Stimulated activated CD4-positive, alpha-beta T cell treated with anti-CD3 and anti-CD28 coated beads, Interleukin-4, amount 100 ng/mL, for 48 hours (primary cell): ENCODE measurements at places on chromosomes 1 and 21.

GRCh38 chr1:46577671-46578070 lies 26.2 kb upstream of the KNCN start:
- no peak for DNase-seq

DNA sequence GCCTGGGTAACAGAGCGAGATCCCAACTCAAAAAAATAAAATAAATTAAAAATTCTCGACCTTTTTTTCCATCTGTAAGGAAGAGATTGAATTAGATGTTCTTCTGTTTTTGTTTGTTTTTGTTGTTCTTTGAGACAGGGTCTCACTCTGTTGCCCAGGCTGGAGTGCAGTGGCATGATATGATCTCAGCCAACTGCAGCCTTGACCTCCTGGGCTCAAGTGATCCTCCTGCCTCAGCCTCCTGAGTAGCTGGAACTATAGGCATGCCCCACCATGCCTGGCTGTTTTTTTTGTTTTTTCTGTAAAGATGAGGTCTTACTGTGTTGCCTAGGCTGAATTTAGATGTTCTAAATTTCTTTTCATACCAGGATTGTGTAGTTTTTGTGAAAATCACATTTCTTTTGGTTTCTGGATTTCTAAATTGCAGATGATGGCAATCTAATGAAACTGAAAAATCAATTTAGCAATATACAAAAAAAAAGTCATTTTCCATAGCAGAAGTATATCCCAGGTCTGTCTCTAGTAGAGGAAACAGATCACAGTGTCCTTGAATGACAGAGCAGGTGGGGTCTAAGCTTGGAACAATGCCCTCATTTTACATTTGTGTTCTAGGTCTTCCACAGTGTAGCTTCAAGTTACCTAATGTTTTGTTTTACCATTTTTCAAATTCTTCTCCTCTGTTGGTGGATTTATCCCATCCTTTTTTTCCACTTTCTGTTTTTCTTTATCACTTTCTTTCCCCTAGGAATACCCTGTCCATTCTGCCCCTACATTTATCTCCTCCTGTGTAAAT lies 20.3 kb downstream of the ZYG11A start:
- DNase-seq = no peak

GRCh38 chr21:27703791-27704190 lies 736.9 kb upstream of the ADAMTS5 start:
- DNase-seq = no peak

DNA sequence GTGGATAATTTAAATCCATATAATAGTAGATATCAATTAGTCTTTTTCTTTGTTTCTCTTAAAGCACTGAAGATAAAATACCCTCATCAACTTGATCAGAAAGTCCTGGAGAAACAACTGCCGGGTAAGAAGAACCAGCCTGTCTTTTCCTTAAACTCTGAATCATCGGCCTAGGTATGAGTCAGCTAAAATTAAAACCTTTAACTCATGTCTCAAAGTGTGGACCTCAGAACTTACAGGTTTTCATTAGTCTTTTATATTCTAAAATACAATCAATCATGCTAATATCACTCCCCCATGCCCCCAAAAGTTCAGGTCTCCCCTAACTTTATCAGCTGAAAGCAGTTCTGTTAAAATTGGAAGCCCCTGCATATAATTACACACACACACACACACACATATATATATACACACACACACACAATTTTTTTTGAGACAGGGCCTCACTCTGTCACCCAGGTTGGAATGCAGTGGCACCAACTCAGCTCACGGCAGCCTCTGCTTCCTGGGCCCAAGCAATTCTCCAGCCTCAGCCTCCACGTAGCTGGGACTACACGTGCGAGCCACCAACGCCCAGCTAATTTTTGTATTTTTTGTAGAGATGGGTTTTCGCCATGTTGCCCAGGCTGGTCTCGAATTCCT lies 61.3 kb downstream of the B3GALNT2 start:
- no peak for DNase-seq

DNA sequence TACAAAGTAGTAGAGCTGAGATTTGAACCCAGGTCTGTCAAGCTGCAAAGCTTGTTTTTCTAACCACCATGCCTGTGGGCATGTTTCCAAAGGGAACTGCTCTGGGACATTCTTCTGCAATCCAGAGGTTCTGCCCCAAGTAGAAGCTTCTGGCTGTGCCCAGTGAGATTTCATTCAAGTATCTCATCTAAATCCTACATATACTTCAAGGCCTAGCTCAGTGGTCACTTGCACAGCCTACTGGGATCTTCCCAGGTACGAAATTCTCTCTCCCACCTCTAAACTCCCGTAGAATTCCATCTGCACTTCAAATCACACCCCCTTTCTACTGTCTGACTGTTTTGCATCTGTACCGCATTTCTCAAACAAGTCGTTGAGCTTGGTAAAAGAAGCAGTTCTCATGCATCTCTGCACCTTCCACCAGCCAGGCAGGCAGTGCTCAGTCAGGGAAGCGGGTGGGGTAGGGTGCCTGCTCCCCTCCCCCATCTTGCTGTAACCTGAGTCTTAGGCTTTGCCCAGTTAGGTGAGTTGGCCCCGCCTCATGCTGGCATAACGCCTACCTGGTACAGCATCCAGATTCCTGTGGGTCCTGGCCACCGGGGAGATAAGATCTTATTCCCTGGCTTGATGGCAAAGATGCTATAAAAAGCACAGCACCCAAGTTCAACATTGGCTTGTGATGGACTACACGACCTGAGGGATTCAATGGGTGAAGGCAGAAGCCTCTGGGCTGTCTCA lies 13.5 kb downstream of the SLC9A1 start:
- DNase-seq = no peak

GRCh38 chr1:81409262-81409661 lies 391.5 kb upstream of the ADGRL2 start:
- DNase-seq = no peak

- DNase-seq = no peak
These were observed 49.2 kb upstream of the GJA8 start for GRCh38 chr1:147853391-147853790.

- DNase-seq = peak; percentile 38
These were observed 55.9 kb downstream of the CD58 start for GRCh38 chr1:116514708-116515525.

- no peak for DNase-seq
These were observed 123.0 kb downstream of the LYPLAL1 start for GRCh38 chr1:219296430-219297355.

DNA sequence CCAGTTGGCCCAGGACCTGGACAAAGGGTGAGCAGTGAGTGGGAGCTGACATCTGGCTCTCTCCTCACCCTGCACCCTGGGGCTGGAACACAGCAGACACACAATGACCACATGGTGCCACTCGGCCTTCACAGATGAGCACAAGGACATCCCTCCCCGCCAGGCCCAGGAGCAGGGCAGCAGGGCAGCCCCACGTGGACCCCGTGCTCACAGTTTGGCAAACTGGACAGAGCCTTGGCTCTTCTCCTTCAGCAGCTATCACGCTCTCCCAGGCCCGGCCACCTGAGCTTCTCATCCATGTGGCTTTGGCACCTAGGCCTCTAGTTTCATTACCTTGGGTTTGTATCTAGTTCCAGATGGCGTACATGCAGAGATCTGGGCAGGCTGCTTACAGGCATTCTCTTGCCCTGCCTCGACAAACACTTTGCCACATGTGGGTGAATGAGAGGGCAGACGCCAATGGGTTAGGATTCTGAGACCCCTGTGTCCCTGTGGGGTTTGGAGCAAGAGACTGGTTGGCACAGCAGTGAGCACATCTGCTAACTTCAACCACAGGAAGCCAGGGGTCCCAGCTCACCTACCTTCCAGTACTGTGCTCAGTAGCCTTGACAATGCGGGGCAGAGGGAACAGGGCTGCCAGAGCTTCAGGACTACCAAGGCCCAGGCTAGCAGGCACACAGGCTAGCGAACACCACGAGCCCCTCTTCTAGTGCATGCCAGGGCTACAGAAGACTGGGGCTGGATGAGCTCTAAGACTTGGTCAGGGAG lies 3.4 kb upstream of the PTPRF start:
- DNase-seq = no peak

- no peak for DNase-seq
These were observed 82.2 kb downstream of the RIPK4 start for GRCh38 chr21:41684381-41685245.

DNA sequence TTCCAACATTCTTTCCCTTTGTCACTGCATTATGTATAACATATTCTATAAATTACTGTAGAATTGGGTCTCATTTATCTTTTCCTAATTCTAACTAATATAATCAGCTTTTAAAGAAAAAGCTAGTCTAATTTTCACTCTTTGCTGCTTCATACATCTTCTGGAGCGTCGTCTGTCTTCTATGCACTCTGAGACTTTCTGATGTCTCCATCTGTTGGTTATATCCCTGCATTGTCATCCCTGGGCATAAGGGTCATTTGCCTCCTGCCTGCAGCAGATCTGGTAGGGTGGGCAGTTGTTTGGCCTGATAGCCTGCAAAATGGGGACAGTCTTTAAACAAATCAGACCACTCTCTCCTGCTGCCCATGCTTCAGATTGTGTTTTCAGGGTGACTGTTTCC lies 40.8 kb upstream of the DYNLT5 start:
- DNase-seq = no peak

DNA sequence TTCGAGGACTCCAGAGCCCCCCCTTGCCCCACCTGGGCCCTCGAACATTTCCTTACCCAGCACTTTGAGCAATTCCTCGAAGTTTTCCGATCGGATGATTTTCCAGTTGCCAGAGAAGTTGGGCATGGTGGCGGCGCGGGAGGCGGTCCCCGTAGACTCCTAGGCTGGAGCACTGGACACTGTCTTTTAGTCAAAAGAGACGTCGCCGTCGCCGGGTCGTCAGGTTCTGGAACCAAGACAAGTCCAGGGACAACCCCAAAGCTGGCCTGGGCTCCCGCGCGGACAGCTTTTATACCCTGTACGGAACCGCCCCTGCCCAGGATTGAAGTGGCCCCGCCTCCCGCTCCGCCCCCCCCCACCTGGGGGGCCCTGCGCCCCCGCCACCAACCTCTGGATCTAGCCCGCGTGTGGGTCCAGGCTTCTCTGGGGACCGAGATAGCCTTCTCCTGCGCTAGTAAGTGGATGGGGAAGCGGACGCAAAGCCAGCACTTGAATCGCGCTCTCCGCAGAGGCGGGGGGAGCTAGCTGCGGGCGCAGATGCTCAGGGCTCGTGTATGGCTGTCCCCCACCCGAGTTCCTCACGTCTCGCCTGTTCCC lies at the start of gene CRABP2:
Gene CRABP2 (minus strand): TSS at position 263 of the 597 bp plus-strand sequence. CDS start 137 bp downstream, at position 126.
- DNase-seq = no peak

DNA sequence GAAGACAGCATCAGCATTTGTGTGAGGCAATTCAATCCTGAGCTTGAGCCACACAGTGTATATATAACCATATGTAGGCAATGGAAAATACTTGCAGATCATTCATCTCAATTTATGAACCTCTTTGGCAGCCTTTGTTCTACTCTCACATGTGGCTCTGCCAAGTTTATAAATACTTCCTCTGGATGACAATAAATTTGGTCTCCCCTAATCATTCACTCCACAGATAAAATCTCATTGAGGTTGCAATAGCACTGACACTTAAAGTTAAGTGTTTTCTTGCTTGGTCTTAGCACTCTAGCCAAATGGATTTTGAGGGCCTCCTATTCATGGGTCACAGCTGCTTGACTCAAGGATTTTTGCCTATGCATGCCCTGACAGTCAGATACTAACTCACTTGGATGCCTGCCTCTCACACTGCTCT lies 136.6 kb upstream of the VANGL1 start:
- no peak for DNase-seq

GRCh38 chr1:77757603-77758002 lies 2.0 kb downstream of the USP33 start:
- no peak for DNase-seq

DNA sequence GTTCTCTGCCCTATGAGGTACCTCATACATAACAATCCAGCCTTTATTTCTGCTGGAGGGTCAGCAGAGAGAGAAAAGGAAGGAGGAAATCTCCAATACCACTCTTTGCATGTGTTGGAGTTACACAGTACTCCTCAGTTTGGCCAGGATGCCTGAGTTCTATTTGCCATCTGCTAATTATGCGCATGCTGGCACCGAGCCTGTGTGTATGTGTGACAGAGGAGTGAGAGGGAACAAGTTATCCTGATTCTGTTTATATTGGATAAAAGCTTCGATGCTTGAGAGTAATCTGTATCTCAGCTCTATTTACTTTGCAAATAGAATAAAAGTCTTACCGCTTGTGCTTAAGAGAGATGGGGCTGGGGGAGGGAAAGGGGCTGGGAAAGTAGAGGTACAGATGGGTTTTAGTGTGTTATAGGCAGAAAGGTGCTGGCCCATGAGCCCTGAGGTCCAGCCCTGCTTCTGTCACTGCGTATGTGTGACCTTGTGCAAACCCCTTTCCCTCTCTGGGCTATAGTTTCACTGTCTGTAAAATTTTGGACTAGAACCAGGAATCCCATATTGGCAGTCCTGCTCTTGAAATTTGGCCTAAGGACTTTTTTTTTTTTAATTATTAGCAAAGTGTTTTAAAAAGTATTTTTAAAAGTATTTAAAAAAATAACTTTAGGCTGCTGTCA lies 54.5 kb upstream of the PLXNA2 start:
- no peak for DNase-seq

- no peak for DNase-seq
These were observed 78.0 kb downstream of the MEGF6 start for GRCh38 chr1:3533067-3534048.

- DNase-seq = no peak
These were observed 31.5 kb downstream of the C1orf198 start for GRCh38 chr1:230836793-230837192.

DNA sequence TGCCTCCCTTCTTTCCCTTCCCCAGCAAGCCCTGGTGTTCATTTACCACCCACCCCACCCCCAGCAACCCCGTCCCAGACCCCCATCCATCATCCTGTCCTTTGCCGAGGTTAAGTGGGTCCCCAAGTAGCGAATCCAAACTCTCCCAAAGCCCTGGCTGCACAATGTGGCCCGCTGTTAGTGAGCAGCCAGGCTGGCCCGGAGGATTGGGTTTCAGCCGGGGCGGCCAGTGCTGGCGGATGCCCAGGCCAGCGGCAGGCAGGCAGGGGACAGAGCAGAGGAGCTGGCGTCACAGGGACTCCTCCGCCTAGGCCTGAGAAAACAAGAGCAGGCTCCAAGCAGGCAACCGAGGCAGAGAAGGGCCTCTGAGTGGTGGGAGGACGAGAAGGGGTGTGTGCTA lies 61.4 kb downstream of the EPHB2 start:
- no peak for DNase-seq

GRCh38 chr1:42743317-42744147 lies 3.5 kb upstream of the CLDN19 start:
- DNase-seq = no peak

DNA sequence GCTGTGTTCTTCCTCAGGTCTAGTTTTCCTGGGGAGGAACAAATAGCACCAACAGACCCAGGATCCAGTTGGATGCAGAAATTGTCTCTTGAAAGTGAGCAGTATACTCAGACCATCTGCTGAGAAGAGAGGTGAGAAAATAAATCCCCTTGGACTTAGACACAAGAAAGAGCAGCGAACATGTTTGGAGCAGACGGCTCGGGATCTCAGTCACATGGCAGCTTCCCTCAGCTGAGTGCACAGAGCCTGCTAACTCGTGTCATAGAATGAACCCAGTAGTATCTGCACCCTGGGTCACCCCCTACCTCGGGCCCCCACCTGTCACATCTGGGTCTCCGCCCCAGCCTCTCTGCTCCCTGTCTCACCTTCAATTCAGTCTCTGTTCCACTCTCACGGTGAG lies 115.6 kb downstream of the CCDC185 start:
- no peak for DNase-seq
